ENCODE measurements at places on chromosomes 7 and 10.

GRCh38 chr7:22361795-22362194, 4.8 kb upstream of the RAPGEF5 start:
- DNase-seq = no peak

GRCh38 chr10:517872-518475, 171.5 kb downstream of the DIP2C start:
- no peak for DNase-seq

- peak; percentile 65 for DNase-seq
Measured at GRCh38 chr10:58023341-58024073, 244.2 kb downstream of the IPMK start.

- no peak for DNase-seq
Measured at GRCh38 chr10:17737027-17737965, 14.7 kb upstream of the TMEM236 start.

DNA sequence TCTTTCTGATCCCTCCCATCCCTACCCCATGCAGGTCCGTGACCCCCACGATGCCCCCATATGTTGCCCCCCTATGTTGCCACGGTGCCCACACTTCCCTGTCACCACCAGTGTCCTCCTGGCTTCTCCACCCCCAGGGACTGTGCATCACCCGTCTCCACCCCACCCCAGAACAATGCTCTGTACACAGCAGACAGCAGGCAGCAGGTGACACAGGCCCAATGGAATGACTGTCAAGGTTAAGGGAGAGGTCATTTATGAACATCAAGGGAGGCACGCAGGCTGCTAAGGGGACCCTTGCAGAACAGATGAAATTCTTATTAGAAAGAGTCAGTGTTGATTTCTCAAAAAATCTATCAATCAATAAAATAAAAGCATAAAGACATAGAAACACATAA, 71.5 kb downstream of the PARP12 start:
- DNase-seq = no peak

- no peak for DNase-seq
Measured at GRCh38 chr10:61124756-61125530, 181.0 kb upstream of the RHOBTB1 start.

DNA sequence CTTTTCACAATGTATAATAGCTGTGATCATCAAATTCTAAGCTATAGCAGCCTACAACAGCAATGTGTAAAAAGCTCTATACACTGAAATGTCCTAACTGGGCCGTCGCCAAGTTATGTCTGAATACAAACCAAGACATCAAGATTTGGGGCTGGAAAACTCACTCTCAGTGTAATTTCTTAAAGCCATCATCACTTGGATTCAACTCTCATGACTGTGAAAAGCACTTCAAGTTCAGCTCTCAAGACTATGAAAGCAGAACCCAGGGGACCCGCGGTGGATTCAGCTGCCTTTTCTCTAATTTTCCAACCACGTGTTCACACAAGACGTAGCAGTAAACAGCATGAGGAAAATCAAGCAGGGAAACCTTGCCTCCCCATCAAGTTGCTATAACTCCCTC, 15.8 kb upstream of the ZNRF2 start:
- no peak for DNase-seq

DNA sequence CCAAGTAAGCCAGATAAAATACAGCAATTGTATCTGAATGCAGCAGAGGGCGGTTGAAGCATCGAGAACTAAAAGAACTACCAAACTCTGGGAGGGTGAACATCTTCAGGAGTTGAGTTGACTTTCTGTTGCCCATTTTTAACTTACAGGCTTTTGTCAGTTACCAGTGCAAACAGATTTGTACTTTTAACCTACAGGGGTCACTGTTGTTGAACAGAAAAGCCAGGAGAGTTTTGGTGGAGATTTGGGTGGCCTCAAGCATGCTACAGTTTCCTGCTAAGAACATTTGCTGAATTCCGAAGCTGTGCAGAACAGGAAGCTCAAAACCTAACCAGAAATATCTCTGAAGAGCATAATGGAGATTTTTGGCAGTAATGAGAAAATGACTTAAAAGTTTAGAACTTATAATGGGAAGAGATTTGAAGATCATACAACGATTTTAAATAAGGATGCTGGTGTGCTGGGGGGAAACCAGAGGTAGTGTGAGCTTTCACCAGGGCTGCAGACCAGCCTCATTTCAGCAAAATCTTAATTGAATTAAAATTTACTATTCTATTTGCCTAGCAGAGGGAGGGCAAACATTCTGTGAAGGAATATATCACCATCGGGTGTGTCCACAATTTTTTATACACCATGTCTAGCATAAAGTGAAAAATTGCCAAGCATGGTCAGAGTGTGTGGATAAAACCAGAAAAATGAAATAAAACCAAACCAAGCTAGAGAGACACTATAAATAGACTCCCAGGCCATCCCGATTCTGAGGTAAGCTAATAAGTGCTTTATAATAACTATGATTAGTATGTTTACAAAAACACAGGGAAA, 208.6 kb upstream of the CCDC6 start:
- peak; percentile 44 for DNase-seq

- no peak for DNase-seq
Measured at GRCh38 chr10:75435291-75435690, 3.9 kb downstream of the LRMDA start.

GRCh38 chr7:48458701-48459524, 287.7 kb downstream of the ABCA13 start:
- no peak for DNase-seq

- no peak for DNase-seq
Measured at GRCh38 chr7:16395121-16395520, 26.2 kb downstream of the CRPPA start.

DNA sequence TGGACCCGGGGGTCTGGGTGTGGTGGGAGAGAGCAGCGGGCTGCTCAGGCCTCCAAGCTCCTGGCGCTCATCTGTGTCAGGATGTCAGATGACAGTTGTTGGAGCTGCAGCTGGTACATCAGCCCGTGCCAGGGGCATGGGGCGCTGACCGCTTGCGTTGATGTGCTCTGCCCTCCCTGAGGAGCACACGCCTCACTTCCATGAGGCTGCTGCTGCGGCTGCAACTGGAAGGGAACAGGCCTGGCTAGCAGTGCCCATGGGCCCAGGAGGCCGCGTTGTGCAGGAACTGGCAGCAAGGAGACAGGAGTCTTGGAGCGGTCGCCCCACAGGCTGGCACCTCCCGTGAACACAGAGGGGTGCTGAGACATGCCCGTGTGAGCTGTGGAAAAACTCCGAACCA, 361.3 kb upstream of the MKI67 start:
- DNase-seq = no peak

DNA sequence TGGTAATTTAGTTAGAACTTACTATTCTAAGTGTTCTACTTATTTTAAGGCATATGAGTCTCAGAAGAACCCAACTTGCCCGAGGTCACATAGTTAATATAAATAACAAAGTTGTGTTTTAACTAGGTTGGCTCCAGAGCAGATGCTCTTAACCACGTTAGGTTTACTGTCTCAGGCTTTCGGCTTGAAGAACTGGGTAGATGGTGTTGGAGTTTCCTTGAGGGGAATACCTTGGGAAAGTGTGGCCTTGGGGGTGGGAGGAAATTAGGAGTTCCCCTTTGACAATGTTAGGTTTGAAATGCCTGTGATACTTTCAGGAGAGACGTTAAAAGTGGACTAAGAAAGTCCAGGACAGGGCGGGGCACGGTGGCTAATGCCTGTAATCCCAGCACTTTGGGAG, 9.6 kb downstream of the ZNF398 start:
- DNase-seq = no peak

GRCh38 chr10:5983774-5984173, 6.4 kb upstream of the IL15RA start:
- no peak for DNase-seq

GRCh38 chr10:70193391-70193844, 23.1 kb upstream of the SAR1A start:
- no peak for DNase-seq

DNA sequence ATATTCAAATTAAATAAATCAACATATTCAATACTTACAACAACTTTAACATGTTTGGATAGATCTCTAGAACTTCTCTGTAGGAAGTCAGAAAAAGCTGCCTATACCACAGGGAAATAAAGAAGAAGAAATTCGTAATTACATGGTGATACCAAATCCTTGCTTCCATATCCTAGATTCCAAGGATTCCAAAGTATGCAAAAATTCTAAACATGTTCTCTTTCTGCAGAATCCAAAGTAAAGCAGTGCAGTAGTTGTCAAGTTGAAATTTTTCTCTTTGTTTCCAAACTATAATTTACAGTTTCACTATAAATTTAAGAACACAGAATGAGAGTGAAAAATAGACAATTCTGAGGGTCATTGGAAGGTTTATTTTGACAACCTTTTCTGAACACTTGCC, 233.7 kb upstream of the PTN start:
- no peak for DNase-seq

DNA sequence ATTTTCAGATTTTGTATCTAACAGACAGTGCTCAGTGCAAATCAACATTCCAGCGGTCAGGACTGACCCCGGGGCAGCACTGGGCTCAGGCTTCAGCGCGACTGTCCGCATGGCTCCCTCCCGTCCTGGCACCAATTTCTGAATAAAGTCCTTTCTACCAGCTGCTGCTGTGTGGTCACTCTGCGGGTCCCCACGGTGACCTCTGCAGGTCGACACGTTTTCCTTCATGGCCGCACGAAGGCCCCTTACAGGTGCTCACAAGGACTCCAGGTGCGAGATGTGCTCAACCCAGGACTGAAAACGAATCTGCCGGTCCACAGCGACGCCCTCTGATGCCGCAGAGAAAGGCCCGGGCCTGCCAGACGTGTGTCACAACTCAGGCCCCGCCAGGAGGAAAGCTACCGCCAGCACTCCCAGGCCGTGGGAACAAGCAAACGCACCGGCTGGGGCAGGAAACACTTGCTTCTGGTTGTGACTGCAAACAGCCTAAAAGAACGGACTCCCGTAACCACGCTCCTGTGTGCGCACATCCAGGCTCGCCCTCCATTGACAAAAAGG, 3.7 kb upstream of the UTF1 start:
- DNase-seq = no peak

DNA sequence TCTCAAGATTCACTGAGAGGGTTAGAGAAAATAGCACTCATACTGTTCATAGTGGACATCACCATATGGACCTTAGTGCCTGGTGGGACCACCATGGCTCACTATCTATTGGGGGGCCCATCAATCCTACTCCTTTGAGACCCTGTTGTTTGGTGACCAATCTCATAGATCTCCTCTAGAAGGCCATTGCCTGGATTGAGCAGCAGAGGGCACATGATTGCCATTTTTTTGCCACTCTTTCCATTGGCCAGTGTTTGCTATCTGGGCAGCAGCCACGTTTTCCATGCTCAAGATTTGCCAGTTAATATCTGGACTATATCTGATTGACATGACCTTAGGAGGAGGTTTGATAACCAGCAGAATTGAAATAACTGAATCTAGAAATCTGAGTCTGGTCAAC, 244.5 kb downstream of the ITGB1 start:
- no peak for DNase-seq

DNA sequence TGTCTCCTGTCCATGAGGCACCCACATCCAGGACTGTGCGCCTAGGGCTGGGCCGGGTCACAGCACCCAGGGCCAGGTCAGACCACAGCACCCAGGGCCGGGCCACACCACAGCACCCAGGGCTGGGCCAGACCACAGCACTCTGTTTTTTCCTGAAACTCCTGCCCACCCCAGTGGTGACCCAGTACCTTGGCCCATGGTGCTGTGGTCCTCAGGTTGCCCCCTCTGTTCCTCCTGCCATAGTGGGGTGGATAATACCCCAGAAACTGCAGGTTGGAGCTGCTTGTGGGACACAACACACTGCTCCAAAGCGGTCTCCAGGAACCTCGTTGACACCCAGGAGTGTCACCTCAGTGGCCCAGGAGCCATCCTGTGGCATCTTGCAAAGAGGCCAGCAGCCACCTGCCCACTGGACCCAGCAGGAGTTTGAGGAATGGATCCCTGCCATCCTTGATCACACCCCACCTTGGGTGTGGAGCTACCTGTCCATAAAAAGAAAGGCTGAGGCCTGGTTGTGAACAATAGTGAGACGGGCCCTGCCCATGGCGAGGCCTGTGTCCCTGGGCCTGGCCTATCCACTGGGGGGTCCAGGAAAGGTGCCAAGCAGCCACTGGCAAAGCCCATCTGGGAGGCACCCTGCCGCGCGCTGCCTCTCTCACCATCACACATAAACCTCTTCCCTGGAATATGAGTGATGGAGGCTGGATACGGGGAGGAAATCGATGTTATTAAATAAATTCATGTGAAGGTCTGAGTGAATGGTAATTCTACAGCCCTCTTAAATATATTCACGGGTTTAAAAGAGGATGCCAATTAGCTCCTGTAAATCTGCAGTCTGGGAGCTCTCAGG, 89.0 kb downstream of the NKX6-2 start:
- no peak for DNase-seq

DNA sequence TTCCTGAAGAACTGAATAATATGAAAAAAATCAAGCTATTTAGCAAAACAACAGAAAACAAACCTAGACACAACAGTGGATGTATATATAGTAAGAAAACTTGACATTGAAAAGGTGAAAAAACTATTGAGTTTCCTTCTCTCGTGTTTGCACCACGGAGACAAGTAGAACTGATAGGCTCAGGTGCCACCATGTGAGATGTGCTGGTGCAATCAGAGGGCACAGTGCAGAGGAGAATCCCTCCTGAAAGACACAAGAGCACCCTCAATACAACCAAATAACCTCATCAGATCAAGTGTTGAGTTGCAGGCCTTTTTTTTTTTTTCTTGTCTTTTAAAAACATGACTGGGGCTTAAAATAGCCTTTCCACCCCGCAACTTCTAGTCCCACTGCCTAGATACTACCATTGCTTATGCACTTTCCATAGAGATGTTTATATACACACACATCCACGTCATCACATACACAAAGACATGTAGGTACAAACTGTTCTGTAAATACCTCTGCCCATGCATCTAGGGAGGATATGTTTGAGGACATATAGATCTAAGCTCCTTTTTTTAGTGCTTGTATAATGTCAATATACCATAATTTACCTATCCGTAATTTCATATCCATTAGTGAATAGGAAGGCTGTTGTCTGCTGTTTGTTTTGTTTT, 54.1 kb downstream of the UBE2H start:
- no peak for DNase-seq

DNA sequence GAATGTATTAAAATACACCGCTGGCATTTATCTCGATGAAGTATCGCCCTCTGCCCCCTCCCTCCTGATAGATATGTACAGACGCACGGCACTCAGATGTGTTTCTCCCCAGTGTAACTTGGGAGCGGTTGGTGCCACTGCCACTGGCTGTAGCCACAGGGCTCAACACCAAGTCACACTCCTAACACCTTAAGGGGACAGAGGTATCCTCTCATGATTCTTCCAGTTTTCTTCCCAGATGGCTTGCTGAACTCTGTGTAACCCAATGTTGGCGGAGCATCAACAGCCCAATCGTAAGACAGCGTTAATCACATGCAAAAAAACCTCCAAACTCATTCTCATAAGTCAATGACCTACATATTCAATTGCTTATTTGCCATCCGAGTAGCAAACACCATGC, 35.5 kb downstream of the CTBP2 start:
- DNase-seq = no peak
